ENCODE measurements at places on chromosomes 3 and 15.

DNA sequence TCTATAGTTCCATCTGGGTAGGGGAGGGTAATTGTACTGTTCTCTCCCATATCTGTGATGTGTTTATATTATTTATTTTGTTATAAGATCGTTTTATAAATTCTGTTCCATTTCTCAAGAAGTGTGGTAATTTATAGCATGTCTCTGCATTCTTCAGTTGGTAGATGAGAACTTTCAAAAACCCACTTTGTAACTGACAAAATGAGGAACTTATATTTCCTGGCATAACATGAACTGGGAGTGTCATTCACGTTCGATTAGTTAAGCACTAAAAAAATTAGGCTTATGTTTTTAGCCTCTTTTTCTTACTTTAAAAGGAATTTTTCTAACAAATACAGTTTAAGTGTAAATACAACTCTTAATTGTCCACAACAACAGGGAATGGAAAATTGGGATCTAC lies 230.8 kb downstream of the CGGBP1 start:
- no peak for DNase-seq

GRCh38 chr3:141009496-141009895 lies 41.7 kb upstream of the SPSB4 start:
- no peak for DNase-seq

- DNase-seq = no peak
Measured at GRCh38 chr3:113832477-113833164, 6.0 kb upstream of the GRAMD1C start.

GRCh38 chr3:197795200-197795599 lies 4.1 kb downstream of the LRCH3 start:
- peak; percentile 96 for DNase-seq

DNA sequence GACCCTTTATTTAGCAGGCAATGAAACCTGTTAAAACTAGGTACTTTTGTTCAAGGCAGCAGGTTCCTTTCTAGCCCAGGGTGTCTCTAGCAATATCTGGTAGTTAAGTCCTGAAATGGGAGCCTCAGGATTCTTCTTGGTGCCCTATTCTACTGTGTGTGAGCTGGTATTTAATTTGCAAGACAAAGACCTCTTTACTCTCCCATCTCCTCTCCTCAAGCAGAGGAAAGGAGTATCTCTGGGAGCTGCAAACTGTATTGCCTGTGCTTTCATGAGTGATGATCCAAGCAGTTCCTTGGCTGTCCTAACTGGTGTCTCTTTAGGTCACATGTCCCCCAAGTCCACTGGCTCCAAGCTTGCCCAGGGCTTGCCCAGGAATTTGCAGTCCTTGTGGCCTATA lies 188.2 kb downstream of the SI start:
- no peak for DNase-seq

DNA sequence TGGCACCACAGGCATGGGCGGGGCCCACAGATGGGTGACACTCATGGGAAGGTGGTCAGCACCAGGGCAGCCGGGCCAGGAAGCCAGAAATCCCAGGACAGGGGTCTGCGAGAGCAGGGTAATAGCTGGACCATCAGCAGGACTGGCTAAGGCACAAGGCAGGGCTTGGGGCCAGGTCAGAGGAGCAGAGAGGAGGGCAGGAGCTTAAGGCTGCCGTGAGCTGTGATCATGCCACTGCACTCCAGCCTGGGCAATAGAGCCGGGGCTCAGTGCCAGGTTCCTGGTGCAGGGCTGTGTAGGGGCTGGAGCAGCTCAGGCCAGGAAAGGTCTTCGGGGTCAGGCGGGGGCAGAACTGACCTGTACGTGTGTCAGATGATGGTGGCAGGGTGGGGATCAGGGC lies 64.2 kb upstream of the LINGO1 start:
- DNase-seq = no peak

- peak; percentile 38 for DNase-seq
Measured at GRCh38 chr3:134681522-134681900, 30.7 kb upstream of the KY start.

GRCh38 chr3:140586311-140586710 lies 91.6 kb upstream of the TRIM42 start:
- no peak for DNase-seq

- peak; percentile 88 for DNase-seq
Measured at GRCh38 chr3:111761309-111761795, 97.7 kb upstream of the PHLDB2 start.

DNA sequence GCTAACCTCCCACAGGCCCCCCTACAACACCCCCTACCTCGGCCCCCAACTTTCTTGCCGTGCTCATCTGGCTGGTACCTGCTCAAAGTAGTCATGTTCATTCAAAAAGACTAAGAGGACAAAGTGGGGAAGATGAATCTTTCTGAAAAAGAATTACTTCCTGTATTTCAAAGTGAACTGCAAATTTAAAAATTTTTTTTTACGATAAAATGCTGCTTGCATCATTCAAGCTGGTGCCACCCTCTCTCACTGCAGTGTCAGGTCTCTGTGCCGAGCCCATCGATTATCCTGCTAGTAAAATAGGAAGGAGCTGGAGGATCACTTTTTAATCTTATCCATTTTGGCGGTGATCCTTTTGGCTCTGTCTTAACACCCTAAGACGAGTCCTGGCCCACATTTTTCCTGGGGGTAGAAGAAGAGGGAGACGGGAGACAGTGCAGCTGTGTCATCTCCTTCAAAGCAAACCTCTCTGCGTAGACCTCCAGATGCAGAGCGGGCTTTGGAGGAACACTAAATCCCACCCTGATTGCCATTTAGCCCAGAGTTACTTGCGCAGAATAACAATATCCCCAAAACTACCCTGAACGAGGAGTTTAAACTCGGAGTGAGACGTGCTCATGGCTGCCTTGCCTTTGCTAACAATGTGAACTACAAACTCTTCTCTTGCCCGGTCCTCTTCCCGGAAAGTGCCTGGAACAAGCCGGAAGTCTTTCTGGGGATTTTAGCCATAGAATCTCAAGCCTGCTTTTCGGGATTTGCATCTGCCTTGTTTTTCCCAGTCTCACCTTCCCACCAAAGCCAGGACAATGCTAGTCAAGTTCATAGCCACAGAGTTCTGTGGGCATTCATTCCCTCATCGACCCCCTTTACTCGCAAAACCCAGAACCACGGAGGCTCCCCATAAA lies 66.2 kb upstream of the CGNL1 start:
- no peak for DNase-seq

- DNase-seq = no peak
Measured at GRCh38 chr15:53880357-53880756, 97.9 kb upstream of the UNC13C start.

GRCh38 chr3:3353153-3353552 lies 173.7 kb upstream of the CRBN start:
- DNase-seq = no peak

- no peak for DNase-seq
Measured at GRCh38 chr3:123096126-123096525, 29.3 kb downstream of the PDIA5 start.

- DNase-seq = no peak
Measured at GRCh38 chr3:194471863-194472262, 14.9 kb downstream of the ATP13A3 start.

GRCh38 chr15:39594446-39595337 lies 13.8 kb downstream of the THBS1 start:
- DNase-seq = peak; percentile 34

DNA sequence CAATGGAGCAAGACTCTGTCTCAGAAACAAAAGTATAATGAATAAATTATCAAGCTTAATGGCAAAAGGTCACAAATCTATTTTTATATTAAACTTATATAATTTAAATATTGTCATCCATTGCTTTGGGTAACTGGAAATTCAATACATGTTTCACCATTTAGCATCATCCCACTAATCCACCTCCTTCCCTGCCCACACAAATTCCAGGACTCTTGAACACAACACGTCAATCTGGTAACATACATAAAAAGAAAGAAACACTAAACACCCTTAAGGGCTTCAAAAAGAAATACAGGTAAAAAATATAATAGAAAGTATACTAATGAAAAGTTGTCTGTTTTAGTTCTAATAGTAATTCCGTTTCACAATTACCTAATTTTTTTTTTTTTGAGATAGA lies 149.4 kb downstream of the STAG1 start:
- DNase-seq = no peak

DNA sequence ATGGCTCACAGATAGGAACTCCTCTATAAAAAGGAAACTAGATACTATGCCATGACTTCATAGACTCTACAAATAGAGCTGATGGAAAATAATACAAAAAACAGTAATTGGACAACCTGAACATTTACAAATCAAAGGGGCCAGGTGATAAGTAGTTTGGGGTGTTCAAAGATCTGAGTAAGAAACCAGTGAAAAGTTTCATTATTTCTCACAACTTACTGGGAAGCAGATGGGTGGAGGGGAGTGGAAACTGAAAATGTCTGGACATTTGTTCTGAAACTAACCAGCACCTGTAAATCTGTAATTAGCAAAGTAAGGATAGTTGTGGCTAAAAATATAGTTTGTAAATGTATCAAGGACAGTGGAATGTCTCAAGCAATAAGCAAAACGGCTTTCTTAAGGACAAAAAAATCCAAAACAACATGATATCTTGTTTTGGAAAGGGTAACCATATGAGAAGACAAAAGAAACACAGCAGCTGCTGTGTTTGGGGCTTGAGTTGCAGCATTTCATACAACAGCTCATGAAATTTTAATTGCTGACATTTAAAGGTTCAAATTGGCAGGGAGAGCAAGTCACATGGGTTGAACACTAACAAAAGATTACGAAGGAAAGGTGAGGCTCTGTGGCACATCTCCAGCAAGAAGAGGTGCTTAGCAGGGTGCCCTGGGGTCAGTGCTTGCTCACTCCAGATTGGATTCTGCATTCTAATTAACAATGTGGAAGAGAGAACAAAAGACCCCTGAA lies 26.8 kb upstream of the THBS1 start:
- DNase-seq = no peak

DNA sequence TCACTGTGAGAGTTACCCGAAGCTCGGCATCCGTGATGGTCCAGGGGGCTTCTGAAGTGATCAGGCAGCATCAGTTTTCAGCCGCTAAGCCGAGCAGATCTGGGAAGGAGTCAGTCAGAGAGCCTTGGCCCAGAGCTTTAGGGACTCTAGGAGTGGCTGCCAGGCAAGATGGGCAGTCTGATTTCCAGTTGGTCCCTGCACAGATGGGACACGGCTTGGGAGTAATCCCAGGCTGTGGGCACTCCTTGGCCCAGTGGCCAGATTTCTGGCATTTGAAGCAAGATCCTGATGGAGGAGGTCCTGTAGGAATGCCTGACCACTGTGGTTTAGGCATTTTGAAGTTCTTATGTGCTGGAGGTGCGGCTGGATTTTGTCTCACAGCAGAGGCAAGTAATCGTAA lies 10.5 kb upstream of the IP6K2 start:
- no peak for DNase-seq

Data from fibroblast of mammary gland (primary cell).